ENCODE measurements at places on chromosomes 6 and 20.
A peak's percentile ranks its signal among the peaks of the same experiment; 100 is the strongest.

DNA sequence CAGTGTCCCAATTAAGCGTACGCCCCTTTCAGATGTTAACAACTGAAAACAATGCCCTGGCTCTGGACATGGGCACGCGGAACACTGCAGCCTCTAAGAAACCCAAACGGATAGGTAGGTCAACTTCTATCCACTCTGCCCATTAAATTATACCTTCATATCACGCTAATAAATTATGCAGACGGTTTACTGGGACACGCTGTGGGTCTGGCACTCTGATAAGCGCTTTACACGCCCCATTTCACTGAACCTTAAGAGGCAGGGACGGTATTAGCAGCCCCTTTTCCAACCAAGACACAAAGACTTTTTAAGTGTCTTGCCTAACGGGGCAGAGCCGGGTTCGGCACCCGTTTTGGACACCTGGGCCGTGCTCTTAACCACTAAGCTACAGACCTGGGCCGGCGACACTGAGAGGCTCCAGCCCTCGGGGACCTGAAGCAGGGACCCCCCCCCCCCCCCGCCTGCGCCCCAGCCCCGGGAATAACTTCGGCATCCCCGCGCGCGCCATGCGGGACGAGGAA is 744 bp downstream of the STAU1 start:
- DNase-seq = no peak

DNA sequence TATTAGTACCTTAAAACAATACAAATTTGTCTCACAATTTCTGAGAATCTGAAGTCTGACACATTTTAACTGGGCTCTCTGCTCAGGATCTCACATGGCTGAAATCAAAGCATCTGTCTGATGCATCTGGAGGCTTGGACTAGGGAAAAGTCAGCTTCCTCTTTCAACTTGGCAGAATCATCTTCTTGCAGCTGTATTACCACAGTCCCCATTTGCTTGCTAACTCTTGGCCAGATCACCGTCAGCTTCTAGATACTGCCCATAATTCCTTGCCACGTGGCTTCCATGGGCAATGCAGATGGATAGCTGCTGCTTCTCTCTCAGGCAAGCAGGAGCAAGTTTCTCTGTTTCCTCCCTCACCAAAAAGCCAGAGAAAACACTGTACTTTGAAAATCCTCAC is 1106.4 kb upstream of the CITED2 start:
- peak; percentile 32 for DNase-seq

GRCh38 chr20:43183536-43184070 is 6.1 kb downstream of the PTPRT start:
- DNase-seq = no peak

DNA sequence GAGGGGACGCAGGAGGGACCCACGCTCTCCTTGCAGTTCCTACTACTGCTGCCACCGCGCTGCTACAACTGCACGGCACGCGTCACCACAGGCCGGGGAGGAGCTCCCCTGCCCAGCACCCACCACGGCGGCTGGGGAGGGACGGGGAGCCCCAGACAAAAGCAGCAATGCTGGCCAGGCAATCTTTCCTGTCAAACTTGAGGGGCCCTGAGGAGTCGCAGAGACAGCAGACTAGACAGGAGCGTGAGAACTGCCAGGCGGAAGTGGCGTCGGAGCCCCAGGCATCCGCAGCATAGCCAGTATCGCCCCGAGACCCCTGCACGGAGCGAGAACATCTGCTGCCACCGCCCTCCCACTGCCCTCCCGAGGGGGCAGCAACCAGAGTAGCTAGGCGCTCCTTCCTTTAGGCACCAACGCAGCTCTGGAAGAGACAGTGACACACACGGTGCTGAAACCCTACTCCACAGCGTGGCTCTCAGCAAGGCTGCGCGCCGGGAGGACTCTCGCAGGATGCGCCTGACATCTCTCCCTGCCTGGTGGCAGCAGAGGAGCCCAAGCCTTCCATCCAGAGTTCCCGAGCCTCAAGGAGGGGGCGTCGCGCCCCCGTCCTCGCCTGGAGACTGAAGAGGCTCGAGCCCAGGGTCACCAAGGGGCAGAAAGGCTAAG is 2.2 kb downstream of the TAF4 start:
- no peak for DNase-seq

DNA sequence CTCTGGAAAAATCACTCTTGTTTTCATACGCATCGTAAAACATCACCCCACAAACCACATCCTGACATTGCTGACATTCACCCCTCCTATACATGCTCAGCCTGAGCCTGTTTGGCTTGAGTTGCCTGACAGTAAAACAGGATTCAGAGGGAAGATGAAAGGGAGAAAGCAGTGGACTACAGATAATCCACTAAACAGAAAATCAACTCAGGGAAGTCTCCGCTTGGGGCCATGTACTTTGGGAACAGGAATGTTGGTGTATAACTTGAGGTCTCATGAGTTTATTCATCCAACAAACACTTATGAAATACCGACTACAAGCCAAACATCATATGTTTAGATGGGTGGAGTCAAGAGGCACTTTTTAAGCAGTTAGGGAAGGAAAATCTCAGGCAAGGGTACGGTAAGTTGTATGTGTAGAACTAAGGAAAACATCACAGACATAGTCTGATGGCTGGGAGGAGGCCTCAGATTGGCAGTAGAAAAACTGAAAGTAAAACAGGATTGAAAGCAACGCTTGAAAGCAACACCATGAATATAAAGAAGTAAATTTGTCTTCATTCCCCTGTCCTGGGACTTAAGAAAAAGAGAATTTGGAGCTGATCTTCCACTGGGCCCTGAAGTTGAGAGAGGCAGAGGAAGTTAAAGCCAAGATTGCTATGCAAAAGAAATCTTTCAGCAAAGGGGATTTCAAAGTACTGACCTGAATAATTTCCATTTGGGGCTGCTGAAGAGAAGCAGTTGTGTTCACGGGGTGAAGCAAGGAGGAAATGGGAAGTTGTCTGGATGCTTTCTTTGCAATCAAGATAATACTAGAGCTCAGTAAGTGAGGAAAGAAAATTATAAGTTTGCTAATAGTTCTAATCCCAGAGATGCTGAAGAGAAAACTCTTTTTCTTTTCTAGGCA is 28.8 kb downstream of the PDE7B start:
- no peak for DNase-seq

DNA sequence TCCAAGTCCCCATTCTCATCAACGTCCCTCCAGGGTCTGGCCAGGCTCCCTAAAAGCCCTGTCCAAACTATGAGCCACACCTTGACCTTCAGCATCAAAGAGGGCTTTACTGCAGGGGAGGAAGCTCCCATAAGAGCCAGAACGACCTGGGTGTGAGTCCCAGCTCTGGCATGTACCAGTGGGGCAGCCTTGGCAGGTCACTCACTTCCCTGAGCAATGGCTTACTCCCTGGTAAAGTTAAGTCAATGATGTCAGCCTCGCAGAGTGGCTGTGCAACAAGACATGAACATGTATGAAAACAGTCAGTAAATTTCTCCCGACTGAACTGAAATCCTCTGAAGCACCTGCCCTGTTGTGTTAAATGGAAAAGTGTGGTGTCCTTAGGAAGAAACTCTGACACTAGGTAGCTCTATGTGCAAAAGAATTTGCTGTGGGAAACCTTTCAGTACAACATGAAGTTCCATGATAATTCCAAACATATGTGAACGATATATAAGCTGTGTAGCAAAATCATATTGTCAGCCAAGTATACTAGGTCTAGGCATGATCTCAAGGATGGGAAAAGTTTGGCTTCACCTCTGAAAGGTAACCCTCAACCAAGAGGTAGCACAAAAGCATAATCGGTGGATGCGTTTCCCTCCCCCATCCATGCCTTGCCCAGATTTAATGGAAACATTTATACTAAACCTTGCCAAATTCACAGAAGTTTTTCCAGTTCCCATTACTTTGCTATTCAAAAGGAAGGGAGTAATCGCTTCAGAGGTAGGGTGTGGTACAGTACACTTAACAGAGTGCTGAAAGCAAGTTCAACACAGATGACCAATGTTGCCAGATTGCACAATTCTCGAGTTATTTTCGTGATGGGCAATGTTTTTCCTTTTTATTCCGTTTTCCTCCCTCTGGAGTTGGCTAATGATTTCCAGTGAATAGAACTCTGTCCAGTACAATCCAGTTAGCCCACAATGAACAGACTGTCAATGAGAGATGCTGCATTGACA is 49.0 kb upstream of the RANBP9 start:
- DNase-seq = no peak

DNA sequence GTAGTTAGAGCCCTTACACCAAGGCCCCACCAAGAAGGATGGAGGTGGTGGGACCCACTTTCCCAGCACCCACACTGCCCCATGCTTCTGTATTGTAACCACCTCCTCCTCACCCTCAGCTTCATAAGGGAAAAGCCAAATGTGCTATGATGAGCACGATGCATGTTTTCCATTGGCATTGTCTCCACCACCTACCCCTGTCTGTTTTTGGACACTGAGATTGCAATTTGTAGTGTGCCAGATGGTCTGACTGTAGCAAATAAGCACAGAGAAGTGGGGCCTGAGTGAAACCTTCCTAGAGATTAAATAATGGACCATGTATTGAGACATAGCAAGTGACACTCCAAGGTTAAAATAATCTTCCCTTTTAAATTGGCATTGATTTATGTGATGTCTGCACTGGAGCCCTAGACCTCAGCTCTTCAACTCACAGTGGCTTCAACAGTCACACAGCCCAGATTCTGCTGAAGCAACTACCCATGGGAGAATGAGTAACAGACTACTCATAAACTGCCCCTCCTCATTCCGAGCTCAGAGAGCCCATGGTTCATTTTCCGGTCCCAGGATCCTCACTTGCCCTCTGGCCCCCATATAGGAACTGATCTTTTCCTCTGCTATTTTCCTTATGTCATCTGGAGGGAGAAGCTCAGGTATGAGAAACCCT is 177.9 kb downstream of the COL9A1 start:
- no peak for DNase-seq

DNA sequence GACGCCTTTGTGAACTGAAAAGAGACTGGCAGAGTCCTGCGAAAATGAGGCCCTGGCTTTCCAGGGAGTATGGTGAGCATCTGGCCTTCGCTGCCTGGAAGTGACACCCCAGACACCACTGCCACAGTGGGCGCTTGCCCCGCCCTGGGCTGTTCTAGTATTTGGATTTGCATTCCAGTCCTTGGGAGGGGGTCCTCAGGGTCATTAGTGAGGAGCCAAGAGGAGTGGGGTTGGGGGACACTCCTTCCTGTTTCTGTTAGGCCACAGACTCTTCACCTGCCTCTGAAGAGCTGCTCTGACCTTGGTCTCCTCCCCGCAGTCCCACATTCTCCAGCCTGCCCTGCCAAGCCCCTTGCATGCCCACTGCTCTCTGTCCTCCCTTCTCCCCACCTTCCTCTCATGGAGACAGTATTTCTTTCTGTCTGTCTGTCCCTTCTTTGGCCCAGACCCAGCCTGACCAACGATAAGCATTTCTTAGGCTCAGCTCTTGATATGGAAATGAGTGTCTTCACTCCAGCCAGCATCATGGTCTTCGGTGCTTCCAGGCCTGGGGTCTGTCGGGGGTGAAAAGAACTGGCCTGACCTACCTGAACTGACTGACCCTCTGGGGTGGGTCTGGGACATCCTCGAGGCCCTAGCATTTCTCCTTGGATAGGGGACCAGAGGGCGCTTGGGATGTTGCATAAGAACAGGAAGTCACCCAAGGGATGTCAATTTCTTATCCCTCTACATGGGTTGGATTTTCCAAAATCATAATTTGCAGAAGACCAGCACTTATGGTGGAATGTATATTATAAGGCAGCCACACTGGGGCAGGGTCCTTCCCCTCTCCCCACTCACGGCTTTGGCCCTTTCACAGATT is 19.4 kb downstream of the SLC9A8 start:
- DNase-seq = no peak

DNA sequence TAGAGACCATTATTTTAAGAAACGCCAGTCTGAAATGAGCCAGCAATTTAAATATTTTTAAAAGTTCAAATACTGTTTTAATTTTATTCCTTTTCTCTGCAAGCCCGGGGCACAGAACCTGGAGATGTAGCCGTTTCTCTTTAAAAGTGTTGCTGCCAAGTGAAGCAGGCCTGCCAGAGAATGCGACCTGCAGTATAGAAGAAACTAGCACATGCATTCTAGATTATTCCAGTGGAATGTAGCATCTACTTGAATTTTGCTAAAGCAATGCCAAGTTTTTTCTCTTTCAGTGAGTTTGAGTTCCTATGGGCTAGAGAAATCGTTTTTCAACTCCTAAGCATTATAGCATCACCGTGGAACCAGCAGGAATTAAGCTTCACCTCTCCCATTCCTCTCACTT is 101.3 kb downstream of the QRSL1 start:
- DNase-seq = no peak

DNA sequence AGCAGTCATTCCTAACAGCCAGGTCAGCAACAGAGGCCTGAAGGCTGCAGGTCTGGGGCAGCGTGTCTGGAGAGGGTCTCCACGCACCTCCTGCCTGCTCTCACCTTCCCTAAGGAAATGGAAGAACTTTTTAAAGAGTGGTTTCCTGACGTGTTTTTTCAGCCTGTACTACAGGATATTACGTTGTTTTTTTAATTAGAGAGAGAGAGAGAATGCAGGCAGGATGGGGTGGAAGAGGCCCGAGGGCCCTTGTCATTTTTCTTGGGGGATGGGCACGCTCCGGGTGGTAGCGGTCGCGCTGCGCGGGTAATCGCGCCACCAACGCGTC is 2.1 kb downstream of the DLL1 start:
- DNase-seq = no peak

DNA sequence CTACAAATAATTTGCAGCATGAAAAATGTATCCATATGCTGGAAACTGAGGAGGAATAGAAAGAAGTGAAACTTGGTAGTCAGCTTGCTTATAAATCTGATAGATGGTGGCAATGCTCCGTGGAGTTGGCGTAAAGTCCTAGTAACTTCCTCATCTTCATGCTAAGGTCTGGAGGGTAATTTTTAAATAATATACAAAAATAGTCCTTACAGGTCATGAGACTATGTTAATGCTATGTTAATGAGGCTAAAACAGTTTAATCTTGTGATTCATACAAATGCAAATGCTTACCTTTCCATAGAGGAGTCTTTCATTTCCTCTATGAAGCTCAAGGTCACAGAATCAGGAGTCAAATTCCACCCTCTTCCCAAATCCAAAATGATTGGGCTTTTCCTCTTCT is 9.4 kb upstream of the CRIP3 start:
- DNase-seq = no peak

DNA sequence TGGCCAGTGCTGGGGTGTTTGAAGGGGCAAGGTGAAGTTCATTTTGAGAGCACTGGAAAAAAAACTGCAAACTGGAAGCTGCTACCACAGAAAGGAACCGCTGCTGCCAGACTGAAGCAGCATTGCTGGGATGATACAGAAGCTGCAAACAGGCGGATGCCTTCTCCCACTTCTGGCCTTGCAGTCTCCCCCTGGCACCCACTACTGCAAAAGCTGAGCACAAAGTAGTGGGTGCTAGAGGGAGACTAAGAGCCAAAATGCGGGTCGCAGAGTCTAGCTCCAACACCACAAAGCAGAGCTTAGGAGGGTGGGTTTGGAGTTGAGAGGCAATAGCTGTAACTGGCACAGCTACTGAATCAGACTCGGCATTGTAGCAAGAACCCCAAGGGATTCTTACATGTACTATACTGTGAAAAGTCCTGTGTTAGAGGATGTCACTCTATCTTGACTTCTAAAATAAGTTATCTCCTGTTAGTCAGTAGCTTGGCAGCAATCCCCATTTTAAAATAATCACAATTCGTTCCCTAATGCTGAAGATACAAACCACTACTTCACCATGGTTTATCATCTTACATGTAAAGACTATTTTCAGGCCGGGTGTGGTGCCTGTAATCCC is 44.0 kb upstream of the COL21A1 start:
- DNase-seq = no peak

- DNase-seq = no peak
Observed at GRCh38 chr6:113171882-113172281, 685.3 kb upstream of the MARCKS start.
